ENCODE measurements at places on chromosomes 5 and 9. TPM values are rescaled to one million over a fixed set of nuclear protein-coding genes. Genes with fewer than 3 reads are reported as not detected.

Gene LIFR
- total RNA-seq, result 4.9 TPM

Gene PALM2AKAP2
- 0.57 TPM for total RNA-seq

Gene IFNA2
- total RNA-seq, result not detected

Gene CBY3
- not detected for total RNA-seq

Gene GLRA1
- total RNA-seq, result not detected

- no peak for DNase-seq
These were observed 126.1 kb downstream of the GAS1 start for GRCh38 chr9:86821006-86821845.

DNA sequence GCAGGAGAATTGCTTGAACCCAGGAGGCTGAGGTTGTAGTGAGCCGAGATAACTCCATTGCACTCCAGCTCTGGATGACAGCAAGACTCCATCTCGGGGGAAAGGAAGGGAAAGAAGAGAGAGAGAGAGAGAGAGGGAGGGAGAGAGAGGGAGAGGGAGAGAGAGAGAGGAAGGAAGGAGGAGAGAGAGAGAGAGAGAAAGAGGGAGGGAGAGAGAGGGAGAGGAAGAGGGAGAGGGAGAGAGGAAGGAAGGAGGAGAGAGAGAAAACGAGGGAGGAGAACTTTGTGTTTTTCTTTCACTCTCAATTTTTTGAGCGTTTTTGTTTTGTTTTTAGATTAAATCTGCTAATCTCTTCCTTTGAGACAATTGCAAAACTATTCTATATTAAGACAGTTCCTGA, 46.9 kb downstream of the SPEF2 start:
- DNase-seq, result no peak

DNA sequence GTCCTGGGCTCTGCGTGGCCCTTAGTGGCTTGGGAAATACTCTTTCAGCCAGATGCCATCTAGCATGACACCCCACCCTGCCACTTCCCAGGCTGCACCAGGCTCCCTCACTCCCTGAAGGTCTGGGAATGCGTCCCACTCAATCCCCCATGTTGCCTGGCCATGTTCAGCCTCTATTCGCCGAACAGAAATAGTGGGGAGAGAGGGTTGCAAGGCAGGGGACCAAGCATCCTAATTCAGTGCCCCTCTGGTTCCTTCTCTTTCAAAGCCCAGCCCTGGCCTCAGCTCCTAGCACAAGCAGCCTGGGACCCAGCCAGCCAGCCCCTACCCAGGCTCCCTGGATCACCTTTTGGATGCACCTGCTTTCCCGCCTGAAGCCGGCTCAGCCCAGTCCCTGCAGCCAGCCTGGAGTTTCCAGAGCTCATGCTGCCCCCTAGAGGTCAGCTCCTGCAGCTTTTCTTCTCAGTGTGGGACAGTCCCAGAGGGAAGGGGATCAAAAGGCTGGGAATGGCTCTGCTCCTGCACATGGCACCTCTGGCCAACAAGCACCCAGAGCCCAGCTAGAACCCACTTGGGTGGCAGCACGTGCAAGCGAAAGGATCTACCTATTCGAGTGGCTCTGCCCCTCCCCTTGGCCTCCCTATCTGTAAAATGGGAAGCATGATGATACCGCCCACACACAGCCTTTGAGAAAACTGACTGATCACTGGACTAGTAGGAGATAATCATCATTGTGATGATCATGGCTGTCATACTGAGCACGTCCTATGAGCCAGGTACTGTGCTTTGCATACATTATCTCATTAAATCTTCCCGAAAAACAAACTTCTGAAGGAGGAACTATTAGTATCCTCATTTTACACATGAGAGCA, 48.7 kb upstream of the C5orf58 start:
- DNase-seq, result no peak

DNA sequence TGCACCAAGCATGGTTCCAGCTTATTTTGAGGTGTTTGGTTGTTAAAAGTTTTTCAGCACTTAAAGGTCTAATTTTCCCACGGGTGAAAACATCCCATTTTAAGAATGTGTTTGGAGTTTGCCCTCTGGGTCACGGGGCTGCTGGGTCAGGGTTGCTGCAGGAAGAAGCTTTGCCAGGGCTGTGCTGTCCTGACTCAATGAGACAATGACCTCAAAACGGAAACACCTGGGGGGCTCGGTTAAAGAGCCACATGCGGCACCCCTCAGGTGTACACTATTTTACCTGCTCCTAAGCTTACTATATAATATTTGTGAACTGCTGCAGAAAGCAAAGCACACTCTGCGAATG, 27.6 kb downstream of the UBE2QL1 start:
- no peak for DNase-seq

GRCh38 chr5:157292599-157292998, 26.7 kb downstream of the CYFIP2 start:
- DNase-seq, result no peak

DNA sequence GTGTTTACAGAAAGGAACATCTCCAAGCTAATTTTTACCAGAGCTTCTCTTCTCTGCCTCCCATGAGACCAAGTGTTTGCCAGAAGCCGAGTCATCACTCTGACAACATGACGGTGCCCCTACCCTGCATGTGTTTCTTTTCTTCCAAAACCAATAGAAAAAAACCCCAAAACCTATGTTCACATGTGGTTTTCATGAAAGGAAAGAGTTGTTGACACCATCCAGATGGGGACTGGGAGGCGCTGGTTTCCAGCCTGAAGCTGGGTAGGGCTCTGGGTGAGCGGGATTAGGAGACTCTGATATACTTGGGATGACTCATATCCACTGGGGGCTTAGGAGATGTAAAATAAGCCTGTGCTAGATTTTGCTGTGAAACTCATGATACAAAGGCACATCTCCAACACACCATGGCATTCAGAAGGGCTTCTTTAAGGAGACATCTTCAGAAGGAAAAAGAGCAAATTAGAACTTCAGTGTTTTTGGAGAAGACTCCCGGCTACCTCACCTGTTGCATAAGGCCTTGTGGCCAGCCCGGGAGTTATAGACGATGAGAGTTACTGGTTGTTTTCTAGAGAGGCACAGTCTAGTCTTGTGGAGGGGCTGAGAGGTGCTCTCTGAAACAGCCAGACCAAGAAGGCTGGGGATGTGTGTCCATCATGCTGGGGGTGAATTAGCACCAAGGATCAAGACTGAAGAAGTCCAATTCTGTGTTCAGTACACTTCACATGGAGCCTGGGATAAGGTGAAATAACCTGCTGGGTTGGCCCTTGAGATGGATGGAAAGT, 108.9 kb upstream of the LHFPL2 start:
- DNase-seq, result no peak

DNA sequence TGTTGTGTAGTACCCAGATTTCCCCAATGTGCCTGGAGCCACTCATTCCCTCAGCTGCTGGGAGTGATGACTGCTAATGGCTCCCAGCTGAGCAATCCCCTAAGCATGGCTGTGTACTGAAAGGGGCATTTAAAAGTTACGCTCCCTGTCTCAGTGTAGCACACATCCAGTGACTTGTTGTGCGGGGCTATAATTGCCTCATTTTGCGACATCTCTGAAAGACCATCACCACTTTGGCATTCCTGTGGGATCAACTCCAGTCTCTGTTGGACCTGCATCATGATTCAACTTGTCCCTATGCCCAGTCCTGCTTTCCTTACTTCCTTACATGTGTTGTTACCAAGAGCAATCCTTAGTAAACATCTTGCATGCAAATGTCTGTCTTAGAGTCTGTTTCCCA, 201.2 kb upstream of the MPDZ start:
- DNase-seq, result no peak

GRCh38 chr5:7181841-7182240, 214.1 kb upstream of the ADCY2 start:
- DNase-seq, result no peak

- no peak for DNase-seq
These were observed 265.7 kb upstream of the KLF4 start for GRCh38 chr9:107755246-107755645.

DNA sequence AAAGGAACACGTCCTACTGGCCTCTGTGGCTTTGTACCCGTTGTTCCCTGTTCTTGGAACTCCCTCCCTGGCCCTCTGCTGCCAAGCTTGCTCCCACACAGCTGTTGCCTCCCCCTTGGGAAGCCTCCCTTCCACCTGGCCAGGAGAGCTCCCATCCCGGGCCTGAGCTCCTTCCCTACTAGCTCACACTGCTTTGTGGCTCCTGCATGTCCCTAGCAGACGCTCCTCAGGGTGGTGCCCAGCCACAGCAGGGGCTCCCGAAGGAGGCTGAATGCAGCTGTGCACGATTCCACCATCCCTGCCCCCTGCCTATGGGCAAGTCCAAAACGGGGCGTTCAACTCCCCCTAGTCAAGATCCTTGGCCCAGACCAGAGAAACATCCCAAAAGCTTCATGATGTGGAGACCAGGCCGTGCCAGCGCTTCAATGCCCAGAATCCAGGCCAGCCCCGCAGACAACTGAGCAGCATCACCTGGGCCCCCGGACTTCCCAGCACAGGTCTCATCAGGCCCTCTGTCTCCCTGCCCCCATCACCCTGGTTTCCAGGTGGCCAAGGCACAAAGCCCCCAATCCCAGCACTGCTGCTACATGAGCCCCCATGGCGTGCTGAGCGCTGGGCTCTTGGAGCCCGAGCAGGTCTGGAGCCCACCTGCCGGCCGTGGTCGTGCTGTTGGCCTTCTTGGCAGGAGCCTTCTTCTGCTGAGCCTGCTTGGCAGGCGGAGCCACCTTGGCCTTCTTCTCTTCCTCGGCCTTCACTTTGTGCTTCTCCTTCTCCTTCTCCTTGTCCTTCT, 14.3 kb downstream of the BRD3OS start:
- no peak for DNase-seq

- DNase-seq, result no peak
These were observed 7.6 kb upstream of the ZNF618 start for GRCh38 chr9:113868501-113868900.

DNA sequence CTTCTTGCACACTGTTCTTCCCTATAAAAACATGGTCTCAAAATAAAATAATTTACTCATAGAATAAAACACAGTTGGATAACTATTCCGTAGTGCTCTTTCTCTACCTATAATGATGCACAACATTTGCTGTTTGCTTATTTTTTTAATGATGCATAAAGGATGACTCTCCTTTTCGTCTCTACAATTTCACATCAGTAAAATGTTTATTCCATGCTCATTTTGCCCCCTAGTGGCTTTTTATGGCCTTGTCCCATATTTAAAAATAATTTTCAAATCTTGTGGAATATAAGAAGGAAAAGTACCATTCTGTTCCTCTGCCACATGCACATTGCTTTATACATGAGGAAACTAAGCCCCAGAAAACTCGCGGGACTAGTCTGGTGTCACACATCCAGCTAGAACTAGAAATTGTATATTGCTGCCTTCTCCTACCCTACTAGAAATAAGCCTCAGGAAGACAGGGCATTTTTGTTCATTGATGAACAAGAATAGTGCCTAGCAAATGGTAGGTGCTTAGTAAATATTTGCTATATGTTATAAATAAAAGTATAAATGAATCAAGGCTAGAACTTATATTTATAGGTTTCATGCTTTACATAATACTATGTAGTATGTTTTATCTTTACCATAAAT, 12.7 kb downstream of the KCTD16 start:
- no peak for DNase-seq

GRCh38 chr5:36531401-36531800, 75.0 kb upstream of the SLC1A3 start:
- no peak for DNase-seq

DNA sequence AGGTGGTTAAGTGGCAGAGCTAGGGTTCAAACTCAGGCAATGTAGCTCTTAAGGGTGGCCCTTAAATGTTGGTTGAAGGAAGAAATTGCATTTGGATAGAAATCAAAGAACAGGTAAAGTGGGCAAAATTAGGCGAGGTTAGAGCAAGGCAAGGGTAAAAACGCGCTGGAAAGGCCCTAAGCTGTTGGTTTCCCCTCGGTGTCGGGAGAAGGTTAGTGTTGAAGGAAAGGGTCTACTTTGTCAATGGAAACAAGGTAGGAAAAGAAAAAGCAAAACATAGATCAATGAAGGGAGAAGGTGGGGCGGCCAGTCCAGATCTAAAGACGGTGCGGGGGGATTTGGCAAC, 431 bp downstream of the FASTKD3 start:
- no peak for DNase-seq

- no peak for DNase-seq
These were observed 17.1 kb upstream of the MATR3 start for GRCh38 chr5:139276426-139276825.

DNA sequence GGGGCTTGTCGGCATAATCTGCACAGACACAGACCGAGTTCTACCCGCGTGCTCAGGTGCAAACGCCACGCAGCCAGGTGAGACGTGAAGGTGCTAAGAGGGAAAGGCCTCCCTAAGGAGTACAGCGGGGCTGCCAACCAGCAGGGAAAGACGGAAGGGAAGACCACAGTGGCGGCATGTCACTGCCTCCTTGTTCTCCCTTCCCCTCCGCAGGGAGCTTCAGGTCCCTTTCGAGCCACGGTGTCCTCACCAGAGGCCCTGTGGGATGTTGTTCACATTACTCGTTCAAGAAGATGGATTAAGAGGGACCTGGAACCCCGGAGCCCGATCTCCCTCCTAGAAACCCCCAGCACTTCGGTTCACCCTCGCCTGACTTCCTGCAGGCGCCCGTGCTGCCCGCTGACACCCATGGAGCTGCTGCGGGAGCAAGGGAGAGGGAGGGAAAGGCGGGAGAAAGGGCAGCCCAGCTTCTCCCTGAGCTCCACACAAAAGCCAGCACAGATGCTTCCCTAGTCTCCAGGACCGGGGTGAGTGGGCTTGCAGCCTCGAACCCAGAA, 686 bp downstream of the BRD9 start:
- DNase-seq, result no peak

GRCh38 chr9:93134740-93135444, 841 bp upstream of the NINJ1 start:
- no peak for DNase-seq

DNA sequence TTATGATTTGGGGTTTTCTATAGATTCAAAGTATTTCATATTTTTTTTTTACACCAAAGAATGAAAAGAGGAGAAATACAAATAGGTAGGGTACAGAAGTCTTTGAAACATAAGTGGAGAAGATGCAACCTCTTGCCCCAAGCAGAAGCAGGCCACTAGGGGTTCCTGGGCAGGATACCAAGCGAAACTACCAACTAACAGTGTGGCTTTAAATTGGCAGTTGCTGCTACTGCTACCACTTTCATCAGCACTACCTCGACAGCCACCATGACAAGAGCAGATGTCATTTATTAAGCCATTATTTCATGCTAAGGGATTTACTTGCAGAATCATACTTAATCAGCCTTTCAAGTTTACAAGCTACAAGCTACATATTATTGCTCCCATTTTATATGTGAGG, 288.1 kb downstream of the NR3C1 start:
- DNase-seq, result no peak

DNA sequence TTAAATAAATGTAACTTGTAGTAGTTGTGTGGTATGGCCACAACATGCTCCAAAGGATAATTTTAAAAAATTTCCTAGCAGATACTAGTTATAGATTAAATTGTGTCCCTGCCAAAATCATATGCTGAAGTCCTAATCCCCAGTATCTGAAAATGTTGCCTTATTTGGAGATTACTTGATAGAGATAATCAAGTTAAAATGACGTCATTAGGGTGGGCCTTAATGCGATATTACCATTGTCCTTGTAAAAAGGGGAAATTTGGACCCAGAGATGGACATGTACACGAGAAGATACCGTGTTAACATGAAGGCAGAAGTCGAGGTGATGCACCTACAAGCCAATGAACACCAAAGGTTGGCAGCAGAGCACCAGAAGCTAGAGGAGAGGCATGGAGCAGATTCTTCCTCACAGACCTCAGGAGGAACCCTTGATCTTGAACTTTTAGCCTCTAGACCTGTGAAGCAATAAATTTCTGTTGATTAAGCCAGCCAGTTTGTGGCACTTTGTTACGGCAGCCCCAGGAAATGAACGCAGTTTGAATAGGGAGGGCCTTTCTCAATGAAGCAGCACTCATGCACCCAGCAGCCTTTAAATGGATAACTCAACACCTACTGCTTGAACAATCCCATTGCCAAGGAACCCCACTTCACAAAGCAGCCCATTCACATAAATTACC, 148.9 kb downstream of the ARHGAP26 start:
- DNase-seq, result no peak

GRCh38 chr9:14868418-14868771, 41.8 kb downstream of the FREM1 start:
- DNase-seq, result no peak
